Sigmoid colon (tissue), 7 donors: ENCODE measurements at places on chromosomes 7 and 10. TPM values are rescaled to one million over a fixed set of nuclear protein-coding genes. Genes with fewer than 3 reads are reported as not detected.

Gene ARHGEF35
- 0.54 TPM for total RNA-seq

Gene GBX1
- not detected for total RNA-seq

Gene ZNF503
- 10.0 TPM for total RNA-seq

Gene MSANTD7
- total RNA-seq = 6.4 TPM

Gene CACNB2
- total RNA-seq = 36.0 TPM

Gene NODAL
- not detected for total RNA-seq

Gene HOXA13
- 9.4 TPM for total RNA-seq

Gene FAM221A
- total RNA-seq = 9.4 TPM

Gene ZNF485
- 3.8 TPM for total RNA-seq

Gene SH2D4B
- total RNA-seq = not detected

Gene TUBB8
- not detected for total RNA-seq

Gene CALU
- 250 TPM for total RNA-seq

Gene WDR86
- total RNA-seq = 15.3 TPM

Gene AKR1C8
- not detected for total RNA-seq

Gene SLC16A9
- not detected for total RNA-seq

Gene RASA4
- total RNA-seq = 12.8 TPM

Gene TNS3
- 23.9 TPM for total RNA-seq

Gene PDE6C
- total RNA-seq = not detected

Gene HMX3
- 0.68 TPM for total RNA-seq

Gene INTS1
- 18.9 TPM for total RNA-seq

Gene ITGB8
- total RNA-seq = 22.4 TPM

Gene LGI1
- total RNA-seq = 3.2 TPM

Gene METTL27
- total RNA-seq = 0.99 TPM

Gene PKD2L1
- total RNA-seq = not detected

Gene EGR2
- total RNA-seq = 3.4 TPM

Gene GIMAP8
- total RNA-seq = 5.3 TPM

Gene FAM13C
- 33.9 TPM for total RNA-seq

Gene GPR15LG
- total RNA-seq = not detected

Gene ASIC3
- total RNA-seq = 8.6 TPM

Gene NME8
- not detected for total RNA-seq

Gene TMEM273
- 11.0 TPM for total RNA-seq

Gene VPS50
- 36.4 TPM for total RNA-seq

Gene LRIT1
- not detected for total RNA-seq

Gene MMD2
- 0.71 TPM for total RNA-seq

Gene EXOC4
- 52.1 TPM for total RNA-seq

Gene DDC
- not detected for total RNA-seq

Gene HOXA10
- total RNA-seq = 64.0 TPM

Gene PKD1L1
- total RNA-seq = 0.55 TPM

Gene SYT15B
- 1.4 TPM for total RNA-seq

Gene LBX1
- not detected for total RNA-seq
